PC-3 (cell line): ENCODE measurements at places on chromosomes 3 and 15.
A peak's percentile ranks its signal among the peaks of the same experiment; 100 is the strongest.

GRCh38 chr15:88190232-88190631 is 66.3 kb downstream of the NTRK3 start:
- DNase-seq, result no peak

DNA sequence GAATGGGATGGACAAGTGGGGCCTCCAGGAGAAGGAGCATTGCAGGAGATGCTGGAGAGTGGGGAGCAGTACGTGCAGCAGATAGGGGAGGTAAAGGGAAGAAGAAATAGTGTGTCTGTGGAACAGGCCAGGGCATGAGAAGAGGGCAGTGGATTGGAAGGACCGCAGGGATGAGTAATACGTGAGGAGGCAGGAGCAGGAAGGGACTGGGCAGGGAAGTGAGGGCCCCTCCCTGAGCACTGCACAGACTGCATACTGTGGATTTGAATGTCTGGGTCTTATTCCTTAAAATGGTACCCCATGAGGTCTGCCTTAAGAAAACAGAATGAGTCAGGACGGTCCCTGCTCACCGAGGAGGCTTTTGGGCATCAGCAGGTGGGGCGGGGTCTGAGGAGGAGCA is 210.0 kb upstream of the NDN start:
- DNase-seq, result no peak

DNA sequence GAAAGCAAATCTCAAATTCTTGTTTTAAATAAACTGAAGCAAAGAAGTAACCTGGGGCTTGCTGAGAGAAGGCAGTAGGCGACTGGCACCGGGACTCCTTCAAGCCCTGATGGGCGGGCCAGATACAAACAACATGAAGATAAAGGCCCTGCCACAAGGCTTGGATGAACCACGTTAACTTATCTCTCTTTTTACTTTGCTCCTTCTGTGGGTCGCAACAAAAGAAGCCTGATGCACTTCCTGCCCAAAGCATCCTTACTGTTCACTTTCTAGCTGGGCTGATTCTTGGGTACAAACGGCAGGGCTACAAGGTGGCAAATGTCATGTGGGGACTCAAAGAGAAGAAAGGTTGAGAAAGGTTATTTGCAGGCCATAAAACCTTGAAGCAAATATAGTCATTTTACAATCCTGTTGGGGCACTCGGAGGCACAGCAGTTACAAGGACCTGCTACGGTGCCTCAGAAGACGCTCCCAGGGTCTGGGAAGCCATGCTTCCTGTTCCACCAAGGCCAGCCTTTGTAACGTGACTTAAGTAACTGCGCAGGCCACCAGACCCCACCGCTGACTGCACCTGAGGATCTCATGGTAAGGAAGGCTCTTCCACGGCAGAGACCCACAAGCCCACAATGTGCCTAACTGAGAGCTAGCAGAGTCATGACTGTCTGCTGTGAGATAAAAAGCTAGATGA is 71.1 kb downstream of the CHSY1 start:
- no peak for DNase-seq

GRCh38 chr3:13657660-13658435 is 108.9 kb downstream of the FBLN2 start:
- DNase-seq, result peak; percentile 81

DNA sequence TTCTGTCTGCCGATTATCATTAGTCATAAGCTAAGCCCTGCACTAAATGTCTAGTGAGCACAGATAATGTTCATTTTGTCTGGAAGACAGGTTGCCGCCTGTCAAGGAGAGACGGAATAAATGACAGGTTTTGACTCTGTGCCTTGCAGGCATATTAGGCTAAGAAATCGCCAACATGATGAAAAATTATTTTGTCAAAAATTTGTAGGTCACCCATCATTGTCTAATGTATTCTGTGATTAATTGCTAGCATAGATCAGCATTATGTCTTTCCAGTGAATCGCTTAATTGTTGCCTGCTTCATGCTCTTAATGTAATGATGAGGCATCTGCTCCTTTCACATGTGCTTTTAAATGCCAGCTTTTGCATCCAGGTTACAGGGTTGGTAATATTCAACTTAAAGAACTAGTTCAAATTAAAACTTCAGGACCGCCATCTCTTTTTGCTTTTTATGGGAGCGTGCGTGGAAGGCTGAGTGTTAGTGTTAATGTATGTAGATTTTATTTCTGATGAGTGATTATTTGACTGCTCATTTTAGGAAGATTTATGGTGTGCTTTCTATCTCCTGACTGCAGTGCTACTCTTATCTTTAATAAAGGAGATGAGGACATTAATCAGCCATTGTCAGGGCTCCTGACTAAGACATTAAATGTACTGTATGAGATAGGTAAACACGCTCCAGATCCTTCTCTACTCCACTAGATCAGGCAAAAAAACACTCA is 120.8 kb upstream of the MEIS2 start:
- no peak for DNase-seq

- DNase-seq, result no peak
Observed at GRCh38 chr3:9701006-9701405, 2.6 kb upstream of the CPNE9 start.

DNA sequence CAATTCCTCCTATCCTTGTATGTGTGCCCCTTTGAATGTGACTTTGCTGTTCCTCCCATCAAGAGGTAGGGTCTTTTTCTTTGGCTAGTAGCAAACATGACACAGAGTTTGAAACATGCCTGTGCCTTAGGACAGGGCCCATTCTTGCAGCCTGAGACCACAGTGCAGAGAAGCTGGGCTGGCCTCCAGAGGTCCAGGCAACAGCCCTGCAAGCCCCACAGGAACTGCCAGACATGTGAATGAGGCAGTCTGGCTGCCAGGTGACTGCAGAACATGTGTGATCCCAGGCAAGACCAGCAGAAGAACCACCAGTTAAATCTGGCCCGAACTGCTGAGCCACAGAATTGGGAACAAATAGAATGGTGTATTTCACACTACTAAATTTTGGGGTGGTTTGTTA is 1.2 kb upstream of the HGD start:
- no peak for DNase-seq

DNA sequence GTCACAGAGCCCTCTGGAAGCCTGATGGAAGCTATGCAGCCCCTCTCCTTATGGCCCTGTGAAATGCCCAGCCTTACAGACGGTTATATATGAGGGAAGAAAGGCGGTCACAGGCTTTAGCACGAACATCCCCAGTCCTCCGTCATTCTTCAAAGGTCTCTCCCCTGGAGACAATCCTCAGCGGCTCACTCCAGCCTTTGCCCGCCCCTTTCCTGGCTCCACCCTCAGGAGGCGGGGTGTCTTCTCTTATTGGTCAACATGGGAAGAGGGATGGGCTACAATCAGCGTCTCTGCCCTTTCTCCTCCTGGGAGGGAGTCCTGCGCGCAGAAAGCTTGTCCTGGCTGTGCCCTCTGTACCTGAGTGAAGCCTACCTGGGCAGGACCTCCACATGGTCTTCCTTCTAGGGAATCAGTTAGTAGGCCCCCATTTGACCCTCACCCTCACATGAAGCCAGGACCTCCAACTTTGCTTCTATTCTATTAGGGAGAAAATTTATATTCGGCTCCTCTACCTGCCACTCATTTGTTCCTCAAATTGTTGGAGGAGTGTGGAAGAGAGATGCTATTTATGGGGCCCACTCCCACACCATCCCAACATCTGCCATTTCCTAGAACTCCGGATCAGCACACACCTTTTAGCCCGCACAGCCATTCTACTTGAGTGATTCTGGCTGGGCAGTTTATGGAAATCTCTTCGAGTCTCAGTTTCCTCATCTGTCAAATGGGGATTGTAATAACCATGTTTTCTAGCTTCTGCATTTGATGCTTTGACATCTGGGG is 112.9 kb upstream of the SLC6A11 start:
- DNase-seq, result peak; percentile 5

DNA sequence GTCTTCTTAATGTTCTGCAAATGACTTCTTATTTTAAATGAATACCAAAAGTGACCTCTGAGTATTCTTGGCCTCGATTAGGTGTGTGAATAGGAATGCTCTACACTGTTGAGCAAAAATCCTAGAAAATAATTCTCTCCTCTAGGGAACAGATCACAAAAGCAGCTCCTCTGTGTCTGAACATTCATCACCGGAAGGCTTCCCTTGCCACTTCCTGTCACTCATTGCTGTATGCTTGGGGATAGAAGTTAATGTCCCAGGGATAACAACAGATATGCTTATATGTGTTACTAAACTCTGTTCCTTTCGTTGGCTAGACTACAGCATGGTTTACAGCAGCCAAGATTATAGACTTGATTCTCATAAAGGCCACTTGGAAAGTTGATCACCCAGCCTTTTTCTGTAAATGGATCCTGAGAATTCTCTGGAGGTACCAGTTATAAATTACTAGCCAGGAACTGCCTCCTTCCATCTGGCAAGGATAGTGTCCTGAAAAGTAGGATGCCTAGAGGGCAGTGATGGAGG is 16.0 kb upstream of the PTX3 start:
- no peak for DNase-seq

- no peak for DNase-seq
Observed at GRCh38 chr3:40768536-40768935, 243.8 kb downstream of the ZNF621 start.

- no peak for DNase-seq
Observed at GRCh38 chr15:101696829-101697228, 27.4 kb downstream of the TARS3 start.

DNA sequence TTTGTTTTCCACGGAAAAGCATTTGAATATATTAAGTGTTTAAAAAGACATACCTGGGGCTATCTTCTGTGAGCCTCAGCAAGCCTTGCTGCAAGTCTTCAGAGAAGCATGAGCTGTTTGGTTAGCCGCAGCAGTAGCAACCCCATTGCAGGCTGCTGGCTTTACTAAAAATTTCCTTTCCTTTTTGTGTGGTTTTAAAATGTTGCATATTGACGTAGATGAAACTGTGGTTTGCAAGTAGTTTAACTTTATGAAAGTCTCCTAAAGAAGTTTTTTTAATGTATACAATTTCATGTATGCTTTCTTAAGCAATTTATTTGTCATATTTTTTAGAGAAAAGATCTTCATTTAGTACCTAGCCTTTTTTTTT is at the start of gene GPR171:
GPR171 (minus strand) TSS at position 166 of the 370 bp plus-strand sequence. CDS start 3,830 bp downstream, outside the sequence.
- DNase-seq, result no peak

- DNase-seq, result no peak
Observed at GRCh38 chr3:133280586-133280985, 119.3 kb upstream of the BFSP2 start.

- peak; percentile 85 for DNase-seq
Observed at GRCh38 chr15:67941648-67942310, 101.9 kb upstream of the RNU6-1 start.

GRCh38 chr15:63818191-63818590 is 15.6 kb downstream of the HERC1 start:
- DNase-seq, result no peak

GRCh38 chr15:81216422-81216821 is 19.7 kb downstream of the IL16 start:
- DNase-seq, result no peak

DNA sequence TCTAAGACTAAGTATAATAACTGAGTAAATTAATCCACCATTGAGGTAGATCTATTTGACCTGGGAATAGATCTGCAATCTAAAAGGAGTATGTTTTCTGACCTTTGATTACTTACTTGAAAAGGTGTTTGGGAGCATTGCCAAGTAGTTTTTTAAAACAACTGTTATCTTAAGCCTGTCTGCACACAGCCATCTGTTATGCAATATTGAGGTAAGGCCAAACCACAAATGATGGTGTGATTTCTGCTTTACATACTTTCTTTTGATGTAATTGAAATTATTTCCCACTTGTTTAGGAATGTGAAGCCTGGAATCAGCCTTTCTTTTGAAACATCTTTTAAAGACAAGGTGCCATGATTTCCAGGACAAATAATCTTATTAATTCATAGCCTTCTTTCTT is 274.0 kb downstream of the BBX start:
- no peak for DNase-seq

DNA sequence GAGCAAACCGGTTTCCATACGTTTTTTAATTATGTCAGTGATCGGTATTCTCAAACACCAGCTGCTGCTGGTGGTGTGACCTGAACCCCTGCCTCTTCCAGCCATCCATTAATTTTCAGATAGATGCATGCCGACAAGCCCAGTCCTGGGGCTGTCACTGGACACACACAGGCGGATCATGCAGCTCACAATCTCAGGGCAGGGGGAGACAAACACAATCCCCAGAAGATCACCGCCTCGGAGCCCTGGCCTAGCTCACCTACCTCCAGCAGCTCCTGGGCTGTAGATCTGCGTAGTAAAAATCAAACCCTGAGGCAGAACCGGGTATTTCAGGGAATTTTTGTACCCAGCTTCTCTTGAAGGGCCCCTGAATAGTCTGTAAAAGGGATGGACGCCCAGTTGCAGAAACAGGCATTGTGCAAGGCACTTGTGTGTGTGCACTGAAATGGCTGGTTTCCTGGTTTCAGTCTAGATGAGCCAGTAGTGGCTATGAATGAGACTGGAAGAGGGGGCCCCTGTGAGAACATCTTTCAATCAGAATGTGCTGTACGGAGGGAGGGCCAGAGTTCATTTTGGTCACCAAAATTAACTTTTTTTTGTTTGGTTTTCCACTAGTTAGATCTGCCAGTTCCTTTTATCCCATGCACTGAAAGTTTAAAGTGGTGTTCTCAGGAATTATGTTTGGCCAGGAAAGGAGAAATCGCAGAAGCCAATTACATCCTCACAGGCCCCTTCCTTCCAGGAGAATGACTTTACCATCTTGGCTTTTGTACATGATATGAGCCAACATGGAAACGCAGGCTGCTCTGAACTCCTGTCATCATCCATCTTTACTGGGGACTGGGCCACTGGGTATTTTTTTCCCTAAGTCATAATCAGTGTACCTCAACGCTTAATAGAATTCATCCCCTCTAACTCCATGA is 55.0 kb upstream of the RPL32 start:
- no peak for DNase-seq
